Ovary (tissue), 10 donors: ENCODE measurements at places on chromosomes 16 and 17. TPM values are rescaled to one million over a fixed set of nuclear protein-coding genes. Genes with fewer than 3 reads are reported as not detected.

- H3K4me1 ChIP-seq: no peaks in the 10 kb centered on the region
- H3K36me3 ChIP-seq: no peaks in the 10 kb centered on the region
- no peak for DNase-seq
- H3K4me3 ChIP-seq: no peak overlapping the region
- no peak overlapping the region for H3K27ac ChIP-seq
Measured at GRCh38 chr17:33967608-33968349, 287.3 kb upstream of the CCL2 start.

DNA sequence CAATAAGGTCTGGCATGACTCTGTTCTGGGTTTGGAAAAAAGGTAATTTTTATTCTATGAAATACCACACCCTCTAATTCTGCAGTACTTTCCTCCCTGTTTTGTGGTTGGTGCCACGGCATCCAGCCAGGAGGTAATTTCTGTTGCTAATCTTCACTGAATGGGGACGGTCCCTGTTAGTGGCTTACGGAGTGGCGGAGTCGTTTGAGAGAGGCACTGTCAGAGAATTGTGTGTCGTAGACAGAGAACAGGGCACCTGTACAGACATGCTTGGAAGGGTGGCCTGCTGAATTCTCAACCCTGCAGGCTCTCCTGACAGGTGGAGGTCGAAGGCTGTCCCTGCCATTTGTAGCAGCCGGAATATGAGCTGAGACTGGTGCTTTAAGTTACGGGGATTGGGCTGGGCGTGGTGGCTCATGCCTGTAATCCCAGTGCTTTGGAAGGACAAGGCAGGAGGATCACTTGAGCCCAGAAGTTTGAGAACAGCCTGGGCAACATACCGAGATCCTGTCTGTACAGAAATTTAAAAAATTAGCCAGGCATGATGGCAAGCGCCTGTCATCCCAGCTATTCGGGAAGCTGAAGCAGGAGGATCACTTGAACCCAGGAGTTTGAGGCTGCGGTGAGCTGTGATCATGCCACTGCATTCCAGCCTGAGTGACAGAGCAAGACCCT, 33.2 kb downstream of the EEF2K start:
- H3K4me1 ChIP-seq: no peaks in the 10 kb centered on the region
- no peaks in the 10 kb centered on the region for H3K27me3 ChIP-seq
- no peak overlapping the region for H3K27ac ChIP-seq
- H3K4me3 ChIP-seq: no peak overlapping the region
- DNase-seq: no peak
- H3K36me3 ChIP-seq: no peaks in the 10 kb centered on the region

DNA sequence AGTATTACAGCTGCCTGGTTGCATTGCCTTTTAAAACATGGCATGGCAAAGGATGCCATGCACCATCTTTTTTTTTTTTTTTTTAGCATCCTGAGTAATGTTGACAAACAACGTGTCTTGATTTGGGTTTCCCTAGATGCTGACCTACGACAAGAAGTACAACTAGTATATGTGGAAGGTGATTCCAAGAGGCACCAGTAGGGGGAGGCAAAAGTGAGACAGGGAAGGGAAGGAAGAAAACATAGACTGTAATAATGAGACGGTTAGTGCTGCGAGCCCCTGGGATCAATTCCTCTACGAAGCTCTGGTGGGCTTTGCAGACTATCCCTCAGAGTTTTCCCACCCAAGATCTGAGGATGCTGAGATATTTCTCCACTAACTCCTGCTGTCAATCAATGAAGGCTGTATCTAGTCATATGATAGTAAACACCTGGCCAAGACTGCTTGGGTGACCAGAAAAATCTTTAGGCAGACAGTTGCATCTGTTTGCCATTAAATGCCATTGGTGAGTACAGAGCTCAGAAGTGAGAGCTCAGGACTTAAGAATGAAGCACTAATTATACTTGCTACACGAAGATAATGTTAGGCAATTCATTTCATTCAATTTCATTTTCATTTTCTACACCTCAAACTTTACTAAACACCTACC, 458.6 kb upstream of the GOT2 start:
- no peak for DNase-seq
- no peaks in the 10 kb centered on the region for H3K27me3 ChIP-seq
- H3K27ac ChIP-seq: no peak overlapping the region
- H3K4me1 ChIP-seq: no peaks in the 10 kb centered on the region

GRCh38 chr17:45433159-45433535, 477 bp upstream of the ARHGAP27 start:
- H3K27ac ChIP-seq: no peak overlapping the region
- peaks cover 4% of the 10 kb centered on the region for H3K4me1 ChIP-seq
- H3K4me3 ChIP-seq: no peak overlapping the region

DNA sequence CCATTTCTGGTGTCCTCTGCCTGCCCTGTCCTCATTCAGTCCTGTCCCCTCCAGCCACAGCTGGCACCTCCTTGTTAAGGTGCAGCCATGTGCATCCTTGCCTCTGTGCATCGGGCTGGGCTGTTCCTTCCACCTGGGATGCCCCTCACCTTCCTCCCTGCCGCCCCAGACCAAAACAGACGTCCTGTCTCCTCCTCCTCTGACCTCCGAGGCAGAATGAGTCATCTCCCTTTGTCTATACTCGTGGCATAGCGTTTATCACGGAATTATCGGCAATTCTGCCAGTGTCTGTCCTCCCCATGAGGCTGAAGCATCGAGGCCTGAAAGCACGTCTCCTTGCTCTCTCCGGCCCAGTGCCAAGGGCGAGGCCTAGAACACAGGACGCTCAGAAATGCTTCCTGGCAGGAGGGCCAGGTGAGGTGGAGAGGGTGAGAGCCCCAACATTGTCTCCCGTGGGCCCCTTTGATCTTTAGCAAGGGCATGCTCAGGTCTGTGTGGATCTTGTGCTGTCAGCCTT, 4.6 kb downstream of the RAI1 start:
- H3K4me1 ChIP-seq: peaks cover 25% of the 10 kb centered on the region
- no peaks in the 10 kb centered on the region for H3K27me3 ChIP-seq
- peak; percentile 65 for DNase-seq
- no peak overlapping the region for H3K4me3 ChIP-seq
- peak overlapping the region; percentile 7 for H3K27ac ChIP-seq

- H3K4me3 ChIP-seq: no peak overlapping the region
- peaks cover 10% of the 10 kb centered on the region for H3K4me1 ChIP-seq
- no peaks in the 10 kb centered on the region for H3K27me3 ChIP-seq
Measured at GRCh38 chr16:11685844-11686618, 17.8 kb downstream of the SNN start.

DNA sequence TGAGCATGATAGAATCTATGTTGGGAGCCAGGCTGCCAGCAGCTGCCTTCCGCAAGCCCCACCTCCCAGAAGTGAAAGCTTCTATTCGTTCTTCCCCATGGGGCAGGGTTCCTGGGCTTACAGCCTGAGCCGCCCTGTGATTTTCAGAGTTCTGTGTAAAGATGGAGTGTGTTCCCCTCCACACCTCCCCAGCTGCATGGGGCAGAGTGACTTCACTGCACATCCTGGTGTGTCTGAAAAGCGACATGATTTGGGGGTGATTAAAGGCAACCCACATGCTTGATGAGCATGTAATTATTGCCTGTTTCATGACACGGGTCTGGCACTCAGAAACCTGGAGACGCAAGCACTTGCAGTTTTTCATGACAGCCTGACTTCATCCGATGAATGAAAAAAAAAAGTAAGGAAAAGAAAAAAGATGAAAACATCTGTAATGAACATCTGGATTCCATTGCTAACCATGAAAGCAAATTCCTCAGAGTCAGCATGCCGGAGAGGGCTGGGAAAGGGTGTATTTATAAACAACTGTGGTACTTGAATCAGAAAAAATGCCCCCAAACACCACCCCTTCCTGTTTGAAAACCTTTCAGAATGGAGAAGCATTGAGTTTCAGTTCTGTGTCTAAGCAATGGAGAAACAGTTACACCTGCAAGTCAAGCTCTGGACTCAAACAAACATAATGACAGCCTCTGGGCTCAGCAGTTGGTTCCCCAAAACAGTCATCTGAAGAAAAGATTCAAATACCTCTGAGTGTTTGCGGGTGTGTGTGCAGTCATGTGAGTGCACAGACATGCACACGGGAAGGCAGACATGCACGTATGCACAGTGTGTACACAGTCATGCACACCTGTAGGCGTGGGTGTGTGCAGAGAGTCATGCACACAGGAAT, 266.0 kb downstream of the ENGASE start:
- H3K27ac ChIP-seq: no peak overlapping the region
- no peak overlapping the region for H3K4me3 ChIP-seq
- H3K27me3 ChIP-seq: no peaks in the 10 kb centered on the region
- no peaks in the 10 kb centered on the region for H3K36me3 ChIP-seq
- H3K4me1 ChIP-seq: no peaks in the 10 kb centered on the region
- no peak for DNase-seq

GRCh38 chr17:78623541-78623940, 46.3 kb upstream of the DNAH17 start:
- no peaks in the 10 kb centered on the region for H3K27me3 ChIP-seq
- H3K36me3 ChIP-seq: no peaks in the 10 kb centered on the region
- DNase-seq: no peak
- no peaks in the 10 kb centered on the region for H3K4me1 ChIP-seq
- no peak overlapping the region for H3K27ac ChIP-seq
- H3K4me3 ChIP-seq: no peak overlapping the region

DNA sequence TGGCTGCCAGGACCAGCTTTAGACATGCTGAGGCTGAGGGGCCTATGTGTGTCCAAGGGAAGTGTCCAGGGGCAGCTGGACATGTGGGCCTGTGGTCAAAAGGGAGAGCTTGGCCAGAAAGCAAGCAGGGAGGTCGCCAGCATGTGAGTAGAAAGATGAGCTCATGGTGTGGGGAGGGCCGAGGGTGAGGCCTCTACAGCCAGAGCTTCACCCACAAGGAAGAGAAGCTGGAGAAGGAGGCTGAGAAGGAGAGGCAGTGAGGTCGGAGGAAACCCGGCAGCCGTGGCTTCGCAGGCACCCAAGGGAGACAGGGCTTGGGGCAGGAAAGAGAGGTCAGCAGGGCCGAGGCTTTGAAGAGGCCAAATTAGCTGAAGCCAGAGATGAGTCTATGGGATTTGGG, 4.0 kb upstream of the HSD11B2 start:
- no peaks in the 10 kb centered on the region for H3K4me1 ChIP-seq
- H3K27me3 ChIP-seq: no peaks in the 10 kb centered on the region
- H3K36me3 ChIP-seq: no peaks in the 10 kb centered on the region
- H3K4me3 ChIP-seq: no peak overlapping the region
- no peak overlapping the region for H3K27ac ChIP-seq
- DNase-seq: no peak

GRCh38 chr17:81445642-81446503, 50.6 kb downstream of the BAHCC1 start:
- no peaks in the 10 kb centered on the region for H3K27me3 ChIP-seq
- no peaks in the 10 kb centered on the region for H3K4me1 ChIP-seq
- no peak overlapping the region for H3K27ac ChIP-seq
- no peaks in the 10 kb centered on the region for H3K36me3 ChIP-seq
- no peak for DNase-seq
- H3K4me3 ChIP-seq: no peak overlapping the region

DNA sequence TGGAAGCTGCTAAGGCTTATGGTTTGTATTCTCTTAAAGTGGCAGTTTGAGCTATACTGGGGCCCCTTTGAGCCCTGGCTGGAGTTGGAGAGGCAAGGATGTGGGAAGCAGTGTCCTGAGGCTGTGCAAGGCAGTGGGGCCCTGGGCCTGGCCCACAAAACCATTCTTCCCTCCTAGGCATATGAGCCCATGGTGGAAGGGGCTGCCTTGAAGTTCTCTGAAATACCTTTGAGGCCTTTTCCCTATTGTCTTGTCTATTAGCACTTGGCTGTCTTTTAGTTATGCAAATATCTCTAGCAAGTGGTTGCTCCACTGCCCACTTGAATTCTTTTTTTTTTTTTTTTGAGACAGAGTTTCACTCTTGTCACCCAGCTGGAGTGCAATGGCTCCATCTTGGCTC, 119.2 kb downstream of the PCTP start:
- H3K4me3 ChIP-seq: no peak overlapping the region
- no peak overlapping the region for H3K27ac ChIP-seq
- H3K4me1 ChIP-seq: no peaks in the 10 kb centered on the region
- no peak for DNase-seq
- no peaks in the 10 kb centered on the region for H3K36me3 ChIP-seq
- no peaks in the 10 kb centered on the region for H3K27me3 ChIP-seq

DNA sequence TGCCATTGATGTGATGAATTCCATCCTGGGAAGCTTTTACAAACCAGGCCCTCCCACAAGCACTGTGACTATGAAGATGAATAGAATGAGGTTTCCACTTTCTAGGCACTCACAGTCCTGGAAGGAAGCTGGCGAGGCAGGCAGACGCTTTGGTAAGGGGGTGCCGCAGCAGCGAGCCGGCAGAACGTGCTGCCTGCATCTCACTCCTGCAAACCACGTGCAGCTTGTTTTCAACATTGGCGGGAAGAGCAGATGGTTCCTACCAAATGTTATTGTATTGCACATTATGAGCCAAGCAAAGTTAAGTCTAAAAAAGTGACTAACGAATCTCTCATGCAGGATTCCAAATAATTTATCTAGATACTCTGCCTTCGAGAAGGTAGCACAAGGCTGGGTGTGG, 3.7 kb upstream of the DNAI2 start:
- peak; percentile 41 for DNase-seq
- no peaks in the 10 kb centered on the region for H3K36me3 ChIP-seq
- no peak overlapping the region for H3K4me3 ChIP-seq

- H3K4me3 ChIP-seq: peak overlapping the region; percentile 31
- peak overlapping the region; percentile 72 for H3K27ac ChIP-seq
- peak; percentile 91 for DNase-seq
- no peaks in the 10 kb centered on the region for H3K27me3 ChIP-seq
Measured at GRCh38 chr17:79991140-79991923, 44.3 kb downstream of the TBC1D16 start.

DNA sequence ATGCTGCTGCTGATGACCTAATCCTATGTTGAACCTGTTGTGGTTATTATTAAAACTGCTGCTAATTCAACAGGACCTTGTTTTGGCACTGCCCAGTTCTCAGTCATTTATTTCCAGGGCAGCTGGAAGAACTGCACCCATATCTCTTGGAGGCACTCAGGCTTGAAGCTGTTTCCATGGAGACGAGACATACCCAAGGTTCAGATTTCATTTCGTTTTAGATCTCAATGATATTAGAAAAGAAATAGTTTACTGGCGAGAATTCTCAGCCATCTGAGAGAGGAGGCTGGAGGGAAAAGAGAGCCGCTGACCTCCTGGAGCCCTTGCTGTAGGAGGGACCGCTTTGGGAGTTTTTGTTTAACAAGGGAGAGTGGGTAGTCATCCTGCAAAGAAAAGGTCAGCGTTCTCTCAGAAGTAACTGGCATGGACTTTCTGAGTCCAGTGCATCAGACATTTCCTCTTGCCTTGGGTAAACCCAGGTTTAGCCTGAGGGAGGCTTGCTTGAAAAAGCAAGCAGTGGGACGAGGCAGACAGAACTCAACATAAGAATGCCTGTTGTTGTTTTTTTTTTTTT, 75.4 kb downstream of the YPEL2 start:
- no peaks in the 10 kb centered on the region for H3K36me3 ChIP-seq
- H3K27me3 ChIP-seq: no peaks in the 10 kb centered on the region
- DNase-seq: no peak

Gene SPATA22
- not detected for total RNA-seq

Gene CIBAR2
- not detected for total RNA-seq

Gene TPPP3
- 4.1 TPM for total RNA-seq

Gene PTGES3L
- 0.60 TPM for total RNA-seq

Gene NPB
- 1.4 TPM for total RNA-seq

Gene SDR42E1
- total RNA-seq: 0.13 TPM

Gene TTLL6
- 3.8 TPM for total RNA-seq

Gene HBQ1
- not detected for total RNA-seq

Gene TRPV3
- 0.12 TPM for total RNA-seq
